ENCODE measurements at places on chromosomes 7 and 10. TPM values are rescaled to one million over a fixed set of nuclear protein-coding genes. Genes with fewer than 3 reads are reported as not detected.

The FAM25C gene
- not detected for total RNA-seq

The HNRNPA2B1 gene
- total RNA-seq: 185 TPM

The LIPF gene
- not detected for total RNA-seq

The TRIM50 gene
- total RNA-seq: not detected

DNA sequence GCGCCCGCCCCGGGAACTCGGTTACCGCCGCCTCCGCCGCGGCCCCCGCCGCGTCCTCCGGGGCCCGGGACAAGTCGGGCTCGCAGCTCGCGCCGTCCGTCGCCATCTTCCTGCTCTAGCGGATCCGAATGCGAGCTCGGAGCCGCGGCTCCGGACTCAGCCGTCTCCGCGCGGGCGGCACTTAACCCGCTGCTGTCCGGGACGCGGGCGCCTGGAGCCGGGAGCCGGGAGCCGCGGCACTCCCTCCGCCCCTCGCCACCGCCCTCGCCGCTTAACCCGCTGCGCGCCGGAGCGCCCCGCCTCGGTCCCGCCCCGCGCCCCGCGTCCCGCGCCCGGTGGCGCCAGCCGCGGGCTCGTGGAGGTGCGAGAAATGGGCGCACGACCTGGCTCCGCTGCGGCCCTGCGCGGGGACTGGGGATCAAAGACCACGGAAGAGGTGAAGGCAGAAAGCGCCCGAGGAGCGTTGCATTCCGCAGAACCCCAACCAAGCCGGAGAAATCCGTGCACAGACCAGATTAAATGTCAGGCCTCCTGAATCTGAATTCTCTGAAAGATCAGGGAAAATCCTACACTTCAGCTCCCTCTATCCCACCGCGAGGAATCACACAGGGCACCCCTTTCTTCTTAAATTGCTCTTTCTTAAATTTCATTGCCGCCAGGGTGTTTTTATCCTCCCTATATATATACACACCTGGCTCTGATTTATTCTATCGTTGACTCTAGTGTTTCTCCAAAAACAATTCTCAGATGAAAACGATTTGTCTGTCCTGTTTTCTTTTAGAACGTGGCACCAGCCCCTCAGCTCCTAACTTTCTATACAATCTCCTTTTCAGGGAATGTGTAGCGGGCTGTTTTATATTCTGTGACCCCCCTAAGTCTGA lies at the start of gene CTTNBP2:
CTTNBP2 (minus strand) TSS at position 132 of the 881 bp plus-strand sequence; CDS start at position 106, 26 bp downstream.
- H3K27ac ChIP-seq: peak within 1 kb of the TSS; percentile 73
- H3K4me3 ChIP-seq: peak within 1 kb of the TSS; percentile 73
- DNase-seq: peak; percentile 27
- H3K4me1 ChIP-seq: no peaks in the 10 kb centered on the region

DNA sequence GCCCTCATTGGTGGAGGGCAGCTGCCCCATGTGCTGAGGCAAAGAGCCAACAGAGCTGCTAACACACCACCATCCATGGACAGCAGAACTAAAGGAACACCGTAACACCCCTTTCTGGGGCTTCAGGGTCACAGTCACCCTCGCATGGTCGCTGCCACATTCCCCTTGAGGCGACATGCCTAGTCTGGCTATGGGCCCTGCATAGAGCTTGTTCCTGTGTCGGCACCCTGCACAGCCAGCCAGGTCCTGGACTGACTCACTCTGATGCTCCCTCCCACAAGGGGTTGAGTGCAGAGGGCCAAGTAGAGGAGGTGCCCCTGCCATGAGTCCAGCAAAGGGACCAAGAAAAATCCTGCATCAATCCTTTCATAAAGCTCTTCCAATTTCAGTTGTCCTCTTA lies 77.8 kb downstream of the GNAT3 start:
- no peak overlapping the region for H3K27ac ChIP-seq
- DNase-seq: no peak
- no peaks in the 10 kb centered on the region for H3K4me1 ChIP-seq
- H3K4me3 ChIP-seq: no peak overlapping the region
- H3K27me3 ChIP-seq: no peaks in the 10 kb centered on the region

The OSBPL3 gene
- 3.1 TPM for total RNA-seq

- peaks cover 4% of the 10 kb centered on the region for H3K4me1 ChIP-seq
- no peaks in the 10 kb centered on the region for H3K36me3 ChIP-seq
- no peak overlapping the region for H3K27ac ChIP-seq
- no peak overlapping the region for H3K4me3 ChIP-seq
- DNase-seq: no peak
Observed at GRCh38 chr7:108004220-108005142, 1.5 kb upstream of the LAMB1 start.

DNA sequence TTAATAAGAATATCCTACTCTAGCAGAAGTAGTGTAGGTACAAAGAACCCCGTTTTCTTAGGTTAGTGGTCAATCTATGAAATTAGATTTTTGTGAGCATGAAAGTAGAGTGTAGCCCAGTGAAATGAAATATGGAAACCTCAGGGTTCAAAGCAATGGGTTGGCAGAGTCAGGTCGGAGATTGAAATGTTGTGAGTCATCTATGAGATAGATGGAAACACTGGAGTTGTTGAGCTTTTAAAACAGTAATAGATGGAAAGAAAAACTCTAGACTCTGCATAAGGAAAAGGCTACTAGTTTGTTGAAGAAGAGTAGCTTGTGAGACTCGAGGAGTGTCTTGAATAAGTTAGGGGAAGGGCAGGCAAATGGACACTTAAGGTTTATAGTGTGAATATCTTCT lies 251.9 kb downstream of the EXOC4 start:
- no peak for DNase-seq
- H3K27ac ChIP-seq: no peak overlapping the region
- no peaks in the 10 kb centered on the region for H3K4me1 ChIP-seq
- H3K36me3 ChIP-seq: no peaks in the 10 kb centered on the region
- H3K4me3 ChIP-seq: no peak overlapping the region
- no peaks in the 10 kb centered on the region for H3K27me3 ChIP-seq

The COL1A2 gene
- total RNA-seq: 51.2 TPM

DNA sequence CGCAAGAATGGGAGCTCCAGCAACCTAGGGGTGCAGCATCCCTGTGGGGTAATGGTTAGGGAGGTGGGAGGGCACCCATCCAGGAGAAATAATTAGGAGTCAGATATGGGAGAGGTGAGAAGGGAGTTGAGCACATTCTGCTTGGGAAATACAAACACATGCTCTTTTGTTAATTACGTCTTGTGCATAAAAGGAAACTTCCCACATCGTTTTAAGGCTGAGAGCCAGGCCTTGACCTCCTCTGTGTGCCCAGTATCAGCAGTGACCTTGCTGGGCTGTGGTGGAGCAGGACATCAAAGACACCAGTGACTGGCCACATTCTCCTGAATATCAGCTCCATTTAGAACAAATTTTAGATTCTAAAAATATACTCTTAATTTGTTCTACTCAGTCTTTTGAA lies 22.6 kb downstream of the AKR1C4 start:
- no peaks in the 10 kb centered on the region for H3K27me3 ChIP-seq
- no peaks in the 10 kb centered on the region for H3K4me1 ChIP-seq
- H3K36me3 ChIP-seq: no peaks in the 10 kb centered on the region
- no peak overlapping the region for H3K4me3 ChIP-seq
- no peak for DNase-seq

DNA sequence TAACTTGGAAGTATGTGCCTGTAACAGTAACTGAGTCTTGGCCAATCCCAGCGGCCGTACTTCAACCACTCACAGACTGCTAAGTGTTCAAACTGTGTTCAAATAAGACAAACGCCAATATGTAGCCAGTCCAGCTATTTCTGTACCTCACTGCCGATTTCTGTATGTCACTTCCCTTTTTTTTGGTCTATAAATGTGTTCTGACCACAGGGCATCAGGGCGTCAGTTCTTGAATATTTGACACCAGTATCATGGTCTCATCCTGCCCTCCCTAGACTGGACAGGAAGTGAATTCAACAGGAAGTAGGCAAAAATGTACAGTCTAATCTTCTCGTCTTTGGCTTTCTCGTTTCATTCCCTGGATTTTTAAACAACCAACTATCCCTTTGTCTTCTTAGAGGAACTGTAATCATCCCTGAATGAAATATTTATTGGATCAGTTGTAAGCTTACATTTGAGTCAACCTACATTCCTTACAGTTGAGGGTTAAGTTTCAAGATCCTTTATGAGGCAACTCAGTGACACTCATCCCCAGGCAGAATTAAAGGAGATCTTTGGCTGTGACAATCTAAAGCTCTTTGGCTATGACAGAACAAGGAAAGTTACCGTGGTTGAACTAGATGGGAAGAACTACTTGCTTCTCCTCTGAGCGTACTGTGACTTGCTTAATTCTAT lies 232.7 kb downstream of the NSUN6 start:
- H3K36me3 ChIP-seq: no peaks in the 10 kb centered on the region
- no peaks in the 10 kb centered on the region for H3K27me3 ChIP-seq
- no peak overlapping the region for H3K4me3 ChIP-seq
- no peaks in the 10 kb centered on the region for H3K4me1 ChIP-seq

The AGMO gene
- total RNA-seq: 13.5 TPM

GRCh38 chr10:81843042-81843441 lies 32.0 kb upstream of the NRG3 start:
- H3K4me3 ChIP-seq: no peak overlapping the region
- DNase-seq: no peak
- H3K27me3 ChIP-seq: no peaks in the 10 kb centered on the region
- H3K36me3 ChIP-seq: no peaks in the 10 kb centered on the region
- H3K4me1 ChIP-seq: no peaks in the 10 kb centered on the region

The DNMBP gene
- total RNA-seq: 27.9 TPM

The TMEM270 gene
- not detected for total RNA-seq

The PRF1 gene
- 0.32 TPM for total RNA-seq

The OR2A5 gene
- not detected for total RNA-seq

DNA sequence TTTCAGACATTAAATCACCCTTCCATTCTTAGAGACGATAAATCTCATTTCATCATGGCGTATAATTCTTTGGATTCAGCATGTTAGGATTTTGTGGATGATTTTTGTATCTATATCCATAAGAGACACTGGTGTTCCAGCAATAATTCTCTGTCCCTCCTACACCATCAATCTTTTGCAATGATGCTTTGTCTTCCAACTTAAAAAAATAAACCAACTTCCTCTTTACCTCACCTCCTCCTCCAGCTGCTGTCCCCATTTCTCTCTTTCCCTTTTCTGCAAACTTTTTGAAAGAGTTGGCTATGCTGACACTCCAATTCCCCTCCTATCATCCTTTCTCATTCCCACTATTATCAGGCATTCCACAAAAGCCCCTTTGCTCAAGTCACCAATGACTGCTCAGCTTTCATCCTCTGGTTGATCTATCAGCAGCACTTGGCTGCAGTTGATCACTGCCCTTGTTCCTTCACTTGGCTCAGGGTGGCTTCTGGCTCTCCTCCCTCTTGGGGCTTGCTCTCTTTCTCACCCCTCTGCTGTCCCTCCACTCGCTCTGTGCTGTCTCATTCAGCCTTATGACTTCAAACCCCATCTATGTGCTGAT lies 130.0 kb downstream of the ARHGAP22 start:
- no peak for DNase-seq
- H3K4me1 ChIP-seq: no peaks in the 10 kb centered on the region

DNA sequence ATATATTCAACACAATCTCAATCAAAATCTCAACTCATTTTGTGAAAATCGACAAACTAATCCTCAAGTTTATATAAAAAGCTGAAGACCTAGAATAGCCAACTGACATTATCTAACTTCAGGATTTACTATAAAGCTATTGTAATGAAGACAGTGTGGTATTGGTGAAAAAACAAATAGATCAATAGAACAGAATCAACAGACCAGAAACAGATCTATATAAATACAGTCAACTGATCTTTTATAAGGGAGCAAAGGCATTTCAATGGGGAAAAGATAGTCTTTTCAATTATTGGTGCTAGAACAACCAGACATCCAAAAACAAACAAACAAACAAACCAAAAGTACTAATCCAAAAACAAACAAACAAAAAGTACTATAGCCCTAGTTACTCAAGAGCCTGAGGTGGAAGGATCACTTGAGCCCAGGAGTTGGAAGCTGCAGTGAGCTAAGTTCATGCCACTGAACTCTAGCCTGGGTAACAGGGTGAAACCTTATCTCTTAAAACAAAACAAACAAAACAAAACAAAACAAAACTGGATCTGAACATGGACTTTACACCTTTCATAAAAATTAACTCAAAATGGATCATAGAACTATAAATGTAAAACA lies 26.6 kb upstream of the AKR1D1 start:
- H3K4me1 ChIP-seq: no peaks in the 10 kb centered on the region
- H3K36me3 ChIP-seq: no peaks in the 10 kb centered on the region
- H3K4me3 ChIP-seq: no peak overlapping the region

The PIK3AP1 gene
- total RNA-seq: 3.8 TPM

- no peak overlapping the region for H3K27ac ChIP-seq
- no peaks in the 10 kb centered on the region for H3K36me3 ChIP-seq
- no peaks in the 10 kb centered on the region for H3K4me1 ChIP-seq
- DNase-seq: no peak
Observed at GRCh38 chr7:16634271-16634738, 11.2 kb downstream of the ANKMY2 start.

DNA sequence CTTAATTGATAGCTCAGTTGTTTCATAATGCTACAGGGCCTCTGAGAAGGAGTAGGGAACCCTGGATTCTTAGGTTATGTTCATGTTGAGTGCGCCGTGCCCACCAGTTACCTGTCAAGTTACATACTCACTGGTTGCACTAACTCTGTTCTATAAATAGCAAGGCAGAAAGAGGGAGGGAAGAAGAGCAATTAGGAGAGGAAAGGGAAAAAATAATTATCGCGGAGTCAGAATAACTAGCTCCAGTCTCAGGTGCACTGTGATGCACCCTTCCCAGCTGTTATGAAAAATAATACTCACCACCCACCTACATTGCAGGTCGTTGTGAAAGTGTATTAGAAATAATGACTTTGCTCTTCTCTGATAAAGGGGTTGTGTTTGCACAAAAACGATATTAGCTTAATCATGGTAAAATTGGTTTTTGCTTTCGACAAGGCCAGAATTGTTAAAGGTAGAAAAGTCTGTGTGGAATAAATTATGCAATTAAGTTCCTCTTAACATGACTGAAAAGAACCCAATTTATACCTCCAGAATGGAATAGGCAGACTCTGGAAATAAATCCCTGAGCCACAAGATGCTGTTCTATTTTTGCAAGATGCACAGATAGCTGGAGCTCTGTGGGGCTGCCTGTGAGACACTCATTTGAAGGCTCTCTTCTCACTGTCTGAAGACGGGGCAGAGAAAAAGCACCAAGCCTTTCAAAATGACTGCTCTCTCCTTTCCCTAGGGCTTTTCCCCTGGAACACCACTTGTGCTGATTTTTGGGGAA lies 137.6 kb upstream of the PITRM1 start:
- H3K36me3 ChIP-seq: no peaks in the 10 kb centered on the region
- no peak overlapping the region for H3K4me3 ChIP-seq
- no peak overlapping the region for H3K27ac ChIP-seq
- H3K27me3 ChIP-seq: no peaks in the 10 kb centered on the region
- H3K4me1 ChIP-seq: no peaks in the 10 kb centered on the region

GRCh38 chr7:151682831-151683614 lies 163.3 kb upstream of the RHEB start:
- no peaks in the 10 kb centered on the region for H3K27me3 ChIP-seq
- no peak for DNase-seq
- H3K27ac ChIP-seq: peak overlapping the region; percentile 85

DNA sequence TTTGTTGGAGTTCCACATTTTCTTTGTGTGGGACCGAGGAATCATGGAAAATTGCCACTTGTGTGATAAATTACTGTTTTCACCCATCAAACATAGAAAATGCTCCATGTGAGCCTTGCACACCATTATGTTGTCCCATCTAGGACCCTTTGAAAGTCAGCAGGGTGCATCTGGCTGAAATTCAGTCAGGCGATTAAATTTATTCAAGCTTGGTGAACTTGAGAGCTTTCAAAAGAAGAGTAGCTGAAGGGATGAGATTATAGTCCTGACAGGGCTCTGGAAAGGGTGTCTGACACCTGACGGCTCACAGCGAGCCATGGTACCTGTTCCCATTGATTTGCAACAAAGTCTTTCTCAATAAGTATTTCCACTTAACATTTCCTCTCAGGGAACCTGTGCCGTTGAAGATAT lies 399.7 kb upstream of the ETV1 start:
- DNase-seq: no peak
- H3K4me1 ChIP-seq: no peaks in the 10 kb centered on the region
- H3K27me3 ChIP-seq: no peaks in the 10 kb centered on the region
- no peak overlapping the region for H3K27ac ChIP-seq
- H3K36me3 ChIP-seq: no peaks in the 10 kb centered on the region
- no peak overlapping the region for H3K4me3 ChIP-seq

The RBM20 gene
- 0.41 TPM for total RNA-seq
